Activated naive CD8-positive, alpha-beta T cell treated with anti-CD3 and anti-CD28 coated beads for 36 hours (primary cell): ENCODE measurements at places on chromosomes 1 and 21.
A peak's percentile ranks its signal among the peaks of the same experiment; 100 is the strongest.

GRCh38 chr1:27349784-27350662 is 8.2 kb downstream of the SYTL1 start:
- peak; percentile 43 for DNase-seq

DNA sequence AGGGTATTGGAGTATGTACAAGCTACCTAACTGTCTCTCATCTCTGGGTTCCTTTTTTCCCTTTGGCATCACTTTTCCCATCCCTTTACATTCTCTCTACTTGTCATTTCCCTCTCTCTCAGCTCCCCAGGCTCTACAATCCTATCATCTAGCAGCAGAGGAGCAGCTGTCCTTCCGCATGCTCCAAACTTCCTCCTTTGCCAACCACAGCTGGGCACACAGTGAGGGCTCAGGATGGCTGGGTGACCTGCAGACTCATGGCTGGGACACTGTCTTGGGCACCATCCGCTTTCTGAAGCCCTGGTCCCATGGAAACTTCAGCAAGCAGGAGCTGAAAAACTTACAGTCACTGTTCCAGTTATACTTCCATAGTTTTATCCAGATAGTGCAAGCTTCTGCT is 561 bp downstream of the CD1E start:
- DNase-seq, result no peak

DNA sequence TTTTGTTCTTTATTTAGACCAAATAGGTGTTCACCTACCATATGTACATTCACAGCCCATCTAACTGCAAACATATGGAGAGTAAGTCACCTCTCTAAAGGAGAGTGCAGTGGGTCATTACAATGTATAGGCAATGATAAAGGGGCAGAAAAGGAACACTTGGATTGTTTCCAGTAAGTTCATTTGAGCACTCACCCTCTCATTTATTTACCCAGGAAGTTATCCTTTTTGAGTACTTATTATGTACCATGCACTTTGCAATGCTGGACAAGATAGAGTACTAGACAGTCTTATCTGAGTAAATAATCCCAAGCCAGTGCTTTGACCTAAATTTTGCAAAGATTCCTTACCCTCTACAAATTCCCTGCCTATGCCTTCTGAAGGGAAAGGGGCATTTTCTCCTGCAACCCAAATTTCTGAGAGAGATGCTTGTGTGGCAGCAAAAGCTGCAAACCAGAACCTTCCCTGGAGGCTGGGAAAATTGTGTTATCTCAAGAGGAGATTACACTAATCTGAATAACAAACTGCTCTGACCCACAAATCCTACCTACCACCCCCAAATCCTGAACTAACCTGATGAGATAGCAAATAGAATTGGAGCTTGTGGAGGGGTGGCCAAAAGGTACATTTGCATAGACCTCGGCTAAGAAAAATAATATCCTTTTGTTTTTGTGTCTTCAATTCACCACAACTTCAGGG is 18.6 kb upstream of the RGS8 start:
- no peak for DNase-seq

- DNase-seq, result no peak
Observed at GRCh38 chr21:37874481-37874880, 41.8 kb downstream of the KCNJ6 start.

DNA sequence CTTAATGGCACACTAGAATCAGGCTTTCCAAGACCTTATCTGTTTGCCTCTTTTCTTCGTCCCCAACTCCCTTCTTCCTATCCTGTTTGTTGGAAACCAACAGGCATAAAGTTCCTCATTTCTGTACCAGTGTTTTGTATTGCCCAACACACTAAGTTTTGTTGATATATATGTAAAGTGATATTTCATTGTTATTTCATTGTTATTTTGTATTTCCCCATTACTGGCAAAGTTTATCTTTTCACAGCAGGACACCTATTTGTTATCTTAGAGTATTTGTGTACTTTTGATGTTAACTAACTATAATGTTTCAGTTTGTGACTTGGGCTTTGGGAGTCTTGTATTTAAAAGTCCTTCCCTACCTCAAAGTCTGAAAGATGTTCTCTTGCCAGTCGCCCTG is 27.1 kb downstream of the FAM20B start:
- no peak for DNase-seq

DNA sequence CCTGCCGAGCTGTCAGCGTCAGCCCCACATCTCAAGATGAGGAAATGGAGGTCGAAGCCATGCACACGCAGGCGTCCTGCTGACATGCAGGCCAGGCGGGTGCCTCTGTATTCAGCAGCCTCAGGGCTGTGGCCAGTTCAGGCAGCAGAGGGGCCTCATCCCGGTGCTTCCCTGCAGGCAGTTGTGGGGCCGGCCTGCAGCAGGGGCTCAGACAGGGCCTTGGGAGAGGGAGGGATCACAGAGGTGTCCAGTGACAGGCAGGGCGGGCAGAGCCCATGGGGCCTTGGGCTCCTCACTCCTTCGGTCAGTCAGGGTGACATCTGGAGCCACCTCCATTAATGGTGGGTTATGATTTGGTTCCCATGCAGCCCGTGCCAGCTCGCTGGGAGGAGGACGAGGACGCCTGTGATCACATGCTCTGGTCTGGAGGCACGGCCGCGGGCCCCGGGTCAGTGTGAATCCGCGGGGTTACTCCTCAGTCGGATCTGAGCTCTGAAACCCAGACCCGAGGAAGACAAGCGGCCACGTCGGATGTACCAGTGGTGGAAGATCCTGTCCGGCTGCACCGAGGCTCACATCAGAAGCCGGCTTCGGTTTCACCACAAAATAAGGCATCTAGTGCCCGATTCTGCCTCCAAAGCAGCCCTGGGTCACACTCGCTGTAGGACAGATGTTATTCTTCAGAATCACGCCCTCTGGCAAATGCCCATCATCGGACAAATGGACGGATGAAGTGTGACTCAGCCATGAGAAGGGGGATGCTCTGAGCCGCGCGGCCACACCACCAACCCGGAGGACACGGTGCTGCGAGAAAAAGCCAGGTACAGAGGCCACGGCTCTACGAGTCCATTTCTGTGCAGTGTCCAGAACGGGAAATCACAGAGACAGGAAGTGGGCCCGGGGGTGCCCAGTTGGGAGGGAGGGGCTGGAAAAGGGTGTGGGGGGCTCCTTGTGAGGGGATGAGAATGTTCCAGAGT is 33.4 kb downstream of the KRTAP10-1 start:
- DNase-seq, result no peak

- DNase-seq, result no peak
Observed at GRCh38 chr1:92663775-92664174, 121.1 kb downstream of the EVI5 start.

DNA sequence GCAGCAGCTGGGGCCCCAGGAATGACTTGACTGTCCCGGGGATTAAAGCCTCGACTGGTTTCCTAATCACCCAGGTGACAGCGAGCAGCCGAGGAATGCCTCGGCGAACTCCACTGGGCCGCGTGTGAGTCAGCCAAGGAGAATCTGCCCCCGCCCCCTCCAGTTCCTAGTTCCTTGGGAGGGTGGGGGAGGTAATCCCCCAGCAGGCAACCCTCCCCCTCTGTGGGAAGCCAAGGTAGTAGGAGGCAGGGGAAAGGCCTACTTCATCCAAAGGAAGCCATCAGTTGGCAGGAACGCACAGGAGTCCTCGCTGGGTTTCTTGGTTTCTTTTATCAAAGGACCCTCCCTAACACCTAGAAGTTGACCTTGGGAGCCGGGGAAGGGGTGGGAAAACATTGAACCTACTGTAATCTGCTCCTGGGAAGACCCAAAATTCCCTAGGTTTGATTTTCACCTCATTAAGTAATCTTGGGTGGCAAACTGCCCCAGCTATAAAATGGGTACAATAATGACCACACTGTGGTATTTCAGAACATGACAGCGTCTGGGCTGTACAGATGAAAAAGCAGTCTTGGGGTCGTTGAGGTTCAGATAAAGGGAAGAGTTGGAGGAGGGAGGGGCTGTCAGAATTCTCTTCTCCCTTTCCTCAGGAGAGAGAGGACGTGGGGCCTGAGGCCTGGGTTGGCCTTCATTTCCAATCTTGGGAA is 1.4 kb downstream of the TENT5B start:
- DNase-seq, result no peak

DNA sequence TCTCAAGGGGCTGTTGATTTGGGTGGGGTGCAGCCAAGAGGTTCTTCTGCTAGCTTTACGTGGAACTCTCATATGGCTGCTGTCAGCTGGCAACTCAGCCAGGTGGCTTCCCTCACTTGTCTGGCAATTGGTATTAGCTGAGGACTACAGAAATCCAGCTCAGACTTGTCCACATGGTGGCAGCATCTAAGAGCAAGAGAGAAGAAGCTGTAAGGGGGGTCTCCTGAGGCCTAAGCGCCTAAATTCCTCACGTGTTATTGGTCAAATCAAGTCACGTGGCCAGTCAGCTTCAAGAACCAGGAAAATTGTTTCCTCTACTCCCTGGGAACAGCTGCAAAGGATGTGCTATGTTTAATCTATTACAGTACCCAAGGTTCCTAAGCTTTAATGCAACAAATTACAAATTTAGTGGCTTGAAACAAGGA is 4.2 kb upstream of the DYRK3 start:
- peak; percentile 25 for DNase-seq

DNA sequence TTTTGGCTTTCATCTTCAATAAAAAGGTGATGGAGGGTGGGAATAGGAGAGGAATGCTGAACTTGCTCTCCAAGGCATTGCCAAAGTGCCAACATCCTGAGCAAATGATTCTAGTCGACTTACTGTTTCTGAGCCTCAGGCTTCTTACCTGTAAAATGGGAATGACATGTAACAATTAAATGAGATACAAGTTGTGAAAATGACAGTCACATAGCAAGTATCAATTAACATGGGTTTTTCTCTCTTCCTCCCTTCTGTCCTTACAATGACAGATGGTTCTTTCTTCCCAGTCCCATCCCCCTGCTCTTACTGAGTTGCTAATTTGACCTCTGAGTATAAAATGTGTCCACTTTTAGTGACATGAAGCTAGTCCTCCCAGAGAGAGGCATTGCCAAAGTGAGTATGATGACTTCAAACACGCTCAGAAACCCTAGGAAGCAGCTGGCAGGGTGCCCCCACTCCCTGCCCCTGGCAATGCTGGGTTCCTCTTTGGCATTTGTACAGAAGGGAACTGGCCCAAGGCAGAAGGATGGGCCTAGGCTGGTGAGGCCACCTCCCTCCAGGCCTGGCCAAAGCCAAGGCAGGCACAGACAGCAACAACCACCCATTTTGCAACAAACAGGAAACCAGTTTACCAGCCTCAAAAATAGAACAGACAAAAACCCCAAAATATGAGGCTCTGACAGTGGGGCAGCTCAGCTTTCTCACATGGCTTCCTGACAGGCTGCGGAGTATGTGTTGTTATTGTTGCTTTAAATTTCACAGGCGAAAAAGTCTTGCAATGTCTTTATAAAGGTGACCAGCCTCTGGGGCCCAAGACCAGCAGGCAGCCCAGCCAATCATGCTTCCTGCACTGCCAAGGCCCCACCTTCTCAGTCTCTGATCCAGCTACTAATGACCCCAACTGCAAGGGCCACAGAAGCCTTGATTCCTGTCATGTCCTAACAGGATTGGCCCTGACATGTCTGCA is 115.9 kb downstream of the HIVEP3 start:
- DNase-seq, result no peak

- no peak for DNase-seq
Observed at GRCh38 chr1:71390518-71390917, 309.7 kb upstream of the ZRANB2 start.

DNA sequence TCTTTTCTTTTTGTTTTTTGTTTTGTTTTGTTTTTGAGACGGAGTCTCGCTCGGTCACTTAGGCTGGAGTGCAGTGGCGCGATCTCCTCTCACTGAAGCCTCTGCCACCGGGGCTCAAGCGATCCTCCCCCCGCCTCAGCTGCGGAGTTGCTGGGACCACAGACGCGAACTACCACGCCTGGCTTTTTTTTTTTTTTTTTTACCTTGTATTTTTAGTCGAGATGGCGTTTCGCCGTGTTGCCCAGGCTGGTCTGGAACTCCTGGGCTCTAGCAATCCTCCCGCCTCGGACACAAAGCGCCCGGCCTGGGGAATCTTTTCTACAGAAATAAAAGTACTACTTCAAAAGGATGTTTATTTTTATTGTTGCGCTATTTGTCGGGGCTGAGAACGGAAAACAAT is 1.1 kb upstream of the SETDB1 start:
- DNase-seq, result peak; percentile 7

- DNase-seq, result peak; percentile 40
Observed at GRCh38 chr1:166884040-166884642, 8.1 kb upstream of the TADA1 start.
